NCI-H2029 (cell line): ENCODE measurements at places on chromosomes 2 and 18.

DNA sequence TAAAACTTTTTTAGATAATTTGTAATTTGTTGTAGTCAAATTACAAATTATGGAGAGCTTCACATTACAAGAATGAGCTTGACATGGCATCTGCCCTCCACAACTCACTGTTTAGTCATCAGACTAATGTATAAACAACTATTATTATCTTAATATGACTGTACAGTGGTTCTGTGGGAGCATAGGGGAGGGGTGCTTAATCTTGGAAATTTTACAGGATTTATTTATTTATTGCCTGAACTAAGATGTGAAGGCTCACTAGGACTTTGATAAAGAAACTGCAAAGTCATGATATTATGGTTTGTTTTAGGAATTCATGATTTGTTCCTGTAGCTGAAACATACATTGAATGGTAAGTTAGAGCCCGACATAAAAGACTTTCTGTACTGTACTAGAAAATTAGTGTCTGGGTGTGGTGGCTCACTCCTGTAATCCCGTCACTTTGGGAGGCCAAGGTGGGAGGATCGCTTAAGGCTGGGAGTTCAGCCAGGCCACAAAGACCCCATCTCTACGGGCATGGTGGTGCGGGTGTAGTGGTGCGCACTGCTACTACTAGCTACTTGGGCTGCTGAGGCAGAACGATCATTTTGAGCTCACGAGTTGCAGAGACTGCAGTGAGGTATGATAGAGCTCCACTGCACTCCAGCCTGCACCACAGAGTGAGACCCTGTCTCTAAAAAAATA lies 2.1 kb downstream of the MARCHF7 start:
- no peak for DNase-seq

DNA sequence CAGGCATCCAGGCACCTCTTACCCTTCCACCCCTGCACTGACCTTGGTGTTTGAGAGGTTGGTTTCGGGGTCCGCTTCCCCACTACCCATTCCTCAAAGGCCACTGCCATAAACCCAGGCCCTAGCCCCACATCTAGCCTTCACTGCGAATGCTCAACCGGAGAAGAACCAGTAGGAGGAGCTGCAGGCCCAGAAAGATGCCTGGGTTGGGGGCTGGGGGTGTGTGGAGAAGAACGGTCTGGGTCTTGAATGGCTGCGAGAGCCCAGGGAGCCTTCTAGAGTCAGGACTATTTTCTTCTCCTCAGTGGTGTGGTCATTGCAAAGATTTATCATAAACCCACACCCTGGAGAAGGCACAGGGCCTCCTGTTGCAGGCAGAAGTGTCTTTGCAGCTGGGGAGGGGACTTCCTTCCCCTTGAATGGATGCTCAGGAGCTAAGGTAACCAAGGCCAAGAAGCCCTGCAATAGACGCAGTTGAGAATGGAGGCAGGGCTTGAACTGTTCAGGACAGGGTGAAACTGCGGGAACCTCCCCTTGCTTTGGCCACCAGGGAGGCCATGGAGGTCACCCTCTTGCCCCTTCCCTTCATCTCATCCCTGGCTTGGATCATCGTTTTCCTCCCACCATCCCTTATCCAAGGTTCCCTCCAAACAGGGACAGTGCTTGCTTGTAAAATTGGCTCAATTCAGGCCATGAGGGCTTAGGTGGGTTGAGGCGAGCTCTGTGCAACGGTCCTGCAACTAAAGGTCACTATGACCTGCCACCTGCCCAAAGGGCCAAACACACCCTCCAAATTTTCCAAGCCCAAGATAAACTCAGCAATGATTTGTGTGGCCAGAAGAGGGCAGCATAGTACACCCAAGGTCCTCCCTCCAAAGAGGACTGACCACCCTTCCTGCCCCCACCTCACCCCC lies 20.9 kb downstream of the THNSL2 start:
- DNase-seq: no peak

DNA sequence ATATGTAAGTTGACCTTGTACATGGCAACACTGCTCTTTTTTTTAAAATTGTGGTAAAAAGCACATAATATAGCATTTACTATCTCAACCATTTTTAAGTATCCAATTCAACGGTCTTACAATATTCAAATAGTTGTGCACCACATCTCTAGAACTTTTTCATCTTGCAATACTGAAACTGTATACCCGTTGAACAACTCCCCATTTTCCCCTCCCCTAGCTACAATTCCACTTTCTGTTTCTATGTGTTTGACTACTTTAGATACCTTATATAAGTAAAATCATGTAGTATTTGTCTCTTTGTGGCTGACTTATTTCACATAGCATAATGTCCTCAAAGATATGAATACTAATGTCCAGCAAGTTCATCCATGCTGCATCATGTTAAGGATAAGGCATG lies 452.1 kb downstream of the TXNL1 start:
- DNase-seq: no peak

DNA sequence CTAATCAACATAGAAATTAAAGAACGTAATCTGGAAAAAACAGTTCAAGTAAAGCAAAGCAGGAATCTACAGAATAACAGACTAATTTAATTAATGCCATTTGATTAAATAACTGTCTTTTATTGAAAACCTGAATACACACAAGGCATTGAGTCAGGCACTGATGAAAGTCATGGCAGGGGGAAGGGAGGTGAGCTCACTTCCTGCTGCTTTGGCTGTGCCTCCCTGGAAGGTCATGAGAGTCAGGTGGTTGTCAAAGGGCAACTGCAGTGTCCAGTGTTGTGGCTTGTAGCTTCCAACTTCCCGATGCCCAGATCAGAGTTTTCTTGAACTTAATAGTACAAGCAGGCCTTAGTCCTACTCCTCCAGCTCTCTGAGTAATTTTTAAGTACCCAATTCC lies 180.9 kb downstream of the PID1 start:
- no peak for DNase-seq

GRCh38 chr2:127640082-127641072 lies 5.6 kb upstream of the GPR17 start:
- DNase-seq: no peak

GRCh38 chr2:64230540-64230939 lies 86.3 kb upstream of the PELI1 start:
- no peak for DNase-seq

DNA sequence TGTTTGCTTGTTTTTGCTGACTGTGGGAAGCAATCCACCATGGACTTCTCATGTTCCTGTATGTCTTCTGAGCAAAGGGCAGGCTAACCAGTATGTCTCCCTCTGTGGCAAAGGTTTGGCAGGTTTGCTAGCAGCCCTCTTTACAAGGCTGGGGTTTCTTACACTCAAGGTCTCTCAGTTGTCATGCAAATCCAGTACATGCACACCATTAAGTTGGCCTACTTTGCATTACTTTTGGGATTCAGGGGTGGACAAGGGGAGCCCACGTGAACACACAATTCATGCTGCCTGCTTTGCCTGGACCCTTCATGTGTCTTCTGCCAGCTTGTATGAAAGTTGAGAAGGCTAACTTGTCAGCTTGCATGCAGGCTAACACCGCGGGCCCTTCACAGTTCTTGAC lies 134.9 kb downstream of the LRRTM4 start:
- no peak for DNase-seq

DNA sequence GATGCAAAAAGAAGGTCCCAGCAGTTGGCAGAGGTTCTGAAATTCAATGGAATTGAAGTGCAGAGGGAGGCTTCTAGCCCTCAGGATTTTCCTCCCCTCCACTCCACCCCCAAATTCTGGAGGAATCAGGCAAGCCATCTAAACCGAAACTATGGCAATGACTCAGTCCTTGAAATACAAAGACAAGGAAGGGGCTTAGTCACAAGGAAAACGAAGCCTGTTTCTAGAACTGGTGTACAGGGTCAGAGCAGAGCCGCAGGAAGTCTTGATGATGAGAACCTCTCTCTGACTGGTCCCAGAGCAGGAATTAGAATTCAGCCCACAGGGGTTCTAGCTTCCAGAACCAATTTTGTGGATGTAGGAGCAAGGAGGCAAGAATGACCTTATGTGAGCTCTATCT lies 111.7 kb upstream of the SCN1A start:
- no peak for DNase-seq

GRCh38 chr18:9708057-9708433 lies at the start of gene RAB31:
TSS of gene RAB31 (plus strand) at chr18:9708301. CDS start at chr18:9708406, 105 bp downstream.
- no peak for DNase-seq

- no peak for DNase-seq
Measured at GRCh38 chr2:232375164-232375563, 3.4 kb upstream of the ALPP start.

DNA sequence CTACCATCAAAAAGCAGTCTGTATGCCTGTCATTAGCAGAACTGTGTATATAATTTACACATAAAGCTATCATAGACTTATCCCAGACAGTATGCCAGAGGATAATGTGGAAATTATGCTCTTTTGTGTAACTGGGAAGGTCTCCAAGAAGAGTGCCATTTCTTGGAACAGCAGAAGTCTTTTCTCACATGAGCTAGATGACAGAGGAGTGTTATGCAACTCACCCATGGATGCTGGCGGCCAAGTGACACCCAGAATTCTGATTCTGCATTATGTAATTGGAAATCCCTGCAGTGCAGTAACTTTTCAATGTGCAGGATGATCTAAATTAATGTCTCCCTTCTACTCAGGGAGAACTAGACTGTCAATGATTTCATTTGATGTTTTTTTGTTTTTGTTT lies 160.0 kb downstream of the UBE2E3 start:
- DNase-seq: no peak

GRCh38 chr2:47300609-47301276 lies 102.2 kb upstream of the MSH2 start:
- DNase-seq: no peak

- DNase-seq: no peak
Measured at GRCh38 chr2:78710632-78711375, 314.7 kb upstream of the REG3G start.

GRCh38 chr2:101806123-101806522 lies 108.6 kb downstream of the MAP4K4 start:
- no peak for DNase-seq

- no peak for DNase-seq
Measured at GRCh38 chr2:217604527-217605194, 398.1 kb downstream of the TNS1 start.

- no peak for DNase-seq
Measured at GRCh38 chr2:233993461-233993860, 57.0 kb upstream of the SPP2 start.

DNA sequence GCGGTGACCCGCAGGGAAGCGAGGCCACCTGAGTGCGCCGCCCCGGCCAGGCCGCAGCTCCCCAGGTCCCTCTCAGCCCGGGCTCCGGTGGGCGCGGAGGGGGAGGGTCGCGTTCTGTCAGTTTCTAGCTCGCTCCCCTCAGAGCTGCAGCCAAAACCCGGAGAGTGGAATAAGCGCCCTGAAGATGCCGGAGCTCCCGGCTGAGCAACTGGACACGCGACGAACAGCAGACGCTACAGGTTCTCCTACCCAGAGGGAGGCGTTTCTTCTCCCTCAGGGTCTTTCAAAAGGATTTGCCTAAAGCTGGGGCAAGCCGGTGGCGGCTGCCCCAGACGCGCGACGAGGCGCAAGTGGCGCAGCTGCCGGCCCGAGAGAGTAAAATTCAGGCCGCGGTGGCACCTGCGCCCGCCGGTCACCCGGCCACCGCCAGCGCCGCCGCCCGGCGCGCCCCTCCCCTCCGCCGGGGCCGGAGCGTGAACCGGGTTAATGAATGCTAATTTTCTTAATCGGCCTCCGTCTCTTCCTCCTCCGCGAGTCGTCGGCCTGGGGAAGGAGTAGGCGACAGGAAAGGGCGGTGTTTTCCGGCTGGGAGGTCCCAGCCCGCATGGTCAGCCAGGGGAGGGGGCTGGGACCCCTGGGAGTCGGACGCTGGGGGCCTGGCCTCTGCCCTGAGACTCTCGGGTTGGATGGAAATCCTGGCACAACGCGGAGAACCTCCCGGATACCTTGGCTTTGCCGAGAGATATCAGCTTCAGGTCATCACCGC lies 845 bp upstream of the CDC42EP3 start:
- DNase-seq: peak; percentile 68

DNA sequence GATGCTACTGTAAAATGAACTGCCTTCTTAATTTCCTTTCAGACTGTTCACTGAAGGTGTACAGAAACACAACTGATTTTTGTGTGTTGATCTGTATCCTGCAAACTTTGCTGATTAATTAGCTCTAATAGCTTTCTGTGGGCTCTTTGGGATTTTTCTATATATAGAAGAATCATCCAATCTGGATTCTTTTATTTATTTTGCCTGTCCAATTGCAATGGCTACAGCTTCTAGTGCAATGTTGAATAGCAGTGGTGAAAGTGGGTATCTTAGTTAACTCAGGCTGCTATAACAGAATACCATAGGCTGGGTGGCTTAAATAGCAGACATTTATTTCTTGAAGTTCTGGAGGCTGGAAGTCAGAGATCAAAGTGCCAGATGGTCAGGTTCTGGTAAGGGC lies 74.4 kb downstream of the ID2 start:
- DNase-seq: no peak

DNA sequence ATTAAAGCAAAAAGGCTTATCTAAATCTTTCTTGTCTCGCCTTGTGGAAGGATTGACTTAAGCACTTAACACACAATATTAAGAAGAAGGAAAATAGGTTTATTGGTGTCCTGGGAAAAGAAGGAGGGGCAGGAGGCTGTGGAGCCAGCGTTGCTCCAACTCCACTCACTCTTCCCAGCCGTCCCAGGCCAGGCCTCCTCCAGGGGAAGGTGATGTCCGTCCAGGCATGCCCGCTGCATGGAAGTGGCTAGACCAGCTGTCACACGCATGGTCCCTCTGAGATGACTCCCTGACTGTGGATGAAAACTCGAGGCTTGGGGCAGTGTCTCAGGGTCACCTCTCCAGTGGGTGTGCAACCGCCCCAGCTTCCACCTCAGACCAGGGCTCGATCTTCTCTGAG lies 281.1 kb downstream of the GALR1 start:
- no peak for DNase-seq

- no peak for DNase-seq
Measured at GRCh38 chr2:196586511-196586991, 53.0 kb upstream of the CCDC150 start.

- no peak for DNase-seq
Measured at GRCh38 chr2:3179208-3179607, 198.4 kb downstream of the EIPR1 start.

DNA sequence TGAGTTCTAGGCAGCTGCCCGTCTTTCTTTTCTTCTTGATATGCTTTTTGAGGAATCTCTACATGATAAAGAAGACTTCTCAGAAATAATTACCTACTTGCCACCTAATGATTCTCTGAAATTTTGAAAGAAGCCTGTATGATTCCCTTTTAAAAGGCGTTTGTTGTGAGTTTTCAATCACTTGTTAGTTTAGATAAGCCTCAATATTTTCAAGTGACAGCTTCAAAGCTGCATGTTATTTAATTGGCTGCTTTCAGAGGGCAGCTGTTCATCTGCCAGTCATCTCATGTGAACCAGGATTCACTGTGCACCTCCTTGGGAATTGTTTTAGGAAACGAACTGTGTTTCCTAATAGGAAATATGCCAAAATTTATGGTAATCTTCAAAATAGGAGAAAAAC lies 938.1 kb downstream of the CPS1 start:
- DNase-seq: no peak

GRCh38 chr18:72871091-72871490 lies 3.3 kb upstream of the NETO1 start:
- DNase-seq: no peak

GRCh38 chr2:182980652-182981051 lies 57.6 kb downstream of the NCKAP1 start:
- DNase-seq: no peak

GRCh38 chr2:72891091-72891818 lies 4.0 kb downstream of the SPR start:
- no peak for DNase-seq

GRCh38 chr18:58026395-58026794 lies 17.6 kb upstream of the NEDD4L start:
- no peak for DNase-seq
